ENCODE measurements at places on chromosomes 16 and 17.

GRCh38 chr17:56756536-56756935 is 77.2 kb downstream of the C17orf67 start:
- no peak for DNase-seq

- peak; percentile 49 for DNase-seq
Measured at GRCh38 chr17:75047398-75048098, 523 bp downstream of the KCTD2 start.

DNA sequence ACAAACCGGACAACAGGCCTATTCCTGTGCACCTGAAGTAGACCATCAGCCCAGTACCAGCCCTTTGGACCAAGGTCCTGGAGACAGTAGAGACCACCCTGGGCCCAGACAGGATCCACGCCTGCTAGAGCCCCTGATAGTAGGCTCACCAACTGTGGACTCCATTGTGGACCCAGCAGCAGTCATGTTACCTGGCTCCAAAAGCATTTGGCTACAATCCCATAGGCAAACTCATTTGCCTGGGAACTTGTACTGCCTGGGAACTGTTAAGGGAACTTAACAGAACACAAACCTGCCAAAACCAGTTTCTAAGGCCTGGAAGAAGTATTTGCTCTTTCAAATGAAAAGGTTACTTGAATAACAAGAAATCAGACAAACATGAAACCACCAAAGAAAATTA is 10.0 kb upstream of the ACSM1 start:
- DNase-seq, result no peak

DNA sequence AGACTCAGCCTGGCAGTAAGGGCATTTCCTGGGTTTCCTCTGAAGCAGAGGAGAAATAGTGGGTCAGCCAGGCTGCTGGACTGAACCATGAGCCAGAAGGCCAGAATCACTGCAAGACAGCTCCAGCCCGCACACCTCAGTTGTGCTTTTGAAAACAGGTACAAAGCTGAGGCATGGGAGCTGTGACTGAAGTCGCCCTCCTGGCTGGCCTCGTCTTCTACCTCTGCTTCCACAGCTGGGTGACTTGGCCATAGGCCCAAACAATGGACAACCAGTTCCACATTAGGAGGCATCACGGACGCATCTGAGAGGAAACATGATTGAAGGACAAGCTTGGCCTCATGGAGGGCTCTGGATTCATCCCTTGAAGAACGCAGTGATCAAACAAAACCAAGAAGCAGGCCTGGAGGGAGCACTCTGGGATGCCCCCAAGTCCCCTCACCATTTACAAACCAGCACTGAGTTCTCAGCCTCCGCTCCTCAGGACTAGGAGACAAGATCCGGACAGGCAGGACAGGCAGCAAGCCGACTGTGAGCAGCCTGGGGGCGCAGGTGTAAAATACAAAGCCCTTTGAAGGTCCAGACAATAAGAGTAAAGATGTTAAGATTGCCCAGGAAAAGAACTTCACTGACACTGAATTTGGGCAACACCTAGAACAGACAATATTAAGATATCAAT is 68.7 kb downstream of the N4BP1 start:
- no peak for DNase-seq

DNA sequence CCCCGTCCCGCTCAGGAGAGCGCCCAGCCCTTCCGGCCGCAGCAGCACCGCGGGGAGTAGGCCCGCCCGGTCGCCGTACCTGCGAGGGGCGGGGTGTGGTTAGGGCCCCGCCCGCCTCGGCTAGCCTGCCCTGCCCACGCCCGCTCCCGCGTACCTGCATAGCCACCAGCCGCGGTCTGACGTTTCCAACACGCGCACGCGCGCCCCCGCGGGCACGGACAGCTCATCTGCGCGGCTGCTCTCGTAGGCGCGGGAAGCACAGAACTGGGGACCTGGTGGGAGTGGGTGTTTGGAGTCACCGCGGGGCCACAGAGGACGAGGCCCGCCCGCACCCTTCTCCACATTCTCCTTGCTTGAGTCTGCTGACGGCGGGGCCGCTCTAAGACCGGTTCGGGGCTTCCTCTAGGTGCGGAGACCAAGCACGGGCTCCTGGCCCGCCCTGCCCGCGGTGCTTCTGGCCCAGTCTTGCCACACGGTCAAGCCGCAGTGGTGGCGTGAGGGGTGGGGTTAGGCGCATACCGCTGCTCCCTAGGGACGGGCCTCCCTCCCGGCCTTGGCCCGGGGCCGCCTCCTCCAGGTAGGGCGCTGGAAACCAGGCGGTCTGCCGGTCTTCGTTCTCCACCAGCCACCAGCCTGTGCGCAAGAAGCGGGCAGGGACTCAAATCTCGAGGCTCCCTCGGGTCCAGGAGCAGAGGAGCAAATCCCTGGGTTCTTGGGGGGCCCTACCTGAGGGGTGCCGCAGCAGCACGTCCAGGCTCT is 1.8 kb downstream of the NOXO1 start:
- peak; percentile 51 for DNase-seq

GRCh38 chr17:30290696-30291542 is 825 bp downstream of the BLMH start:
- DNase-seq, result peak; percentile 35

All from stimulated activated CD4-positive, alpha-beta T cell treated with anti-CD3 and anti-CD28 coated beads, Interleukin-4, amount 100 ng/mL, for 4 hours (primary cell).